ENCODE measurements at places on chromosomes 6 and 20. TPM values are rescaled to one million over a fixed set of nuclear protein-coding genes. Genes with fewer than 3 reads are reported as not detected.
A peak's percentile ranks its signal among the peaks of the same experiment; 100 is the strongest.

Gene SLC26A8
- total RNA-seq, result 0.58 TPM

Gene CLPSL1
- not detected for total RNA-seq

Gene CTCFL
- not detected for total RNA-seq

Gene RAET1L
- not detected for total RNA-seq

- DNase-seq, result peak; percentile 98
- H3K4me1 ChIP-seq, result peaks cover 45% of the 10 kb centered on the region
- peak overlapping the region; percentile 82 for H3K27ac ChIP-seq
- H3K27me3 ChIP-seq, result no peaks in the 10 kb centered on the region
- H3K4me3 ChIP-seq, result peak overlapping the region; percentile 57
These were observed 19.5 kb downstream of the ZNF311 start for GRCh38 chr6:28985462-28986164.

DNA sequence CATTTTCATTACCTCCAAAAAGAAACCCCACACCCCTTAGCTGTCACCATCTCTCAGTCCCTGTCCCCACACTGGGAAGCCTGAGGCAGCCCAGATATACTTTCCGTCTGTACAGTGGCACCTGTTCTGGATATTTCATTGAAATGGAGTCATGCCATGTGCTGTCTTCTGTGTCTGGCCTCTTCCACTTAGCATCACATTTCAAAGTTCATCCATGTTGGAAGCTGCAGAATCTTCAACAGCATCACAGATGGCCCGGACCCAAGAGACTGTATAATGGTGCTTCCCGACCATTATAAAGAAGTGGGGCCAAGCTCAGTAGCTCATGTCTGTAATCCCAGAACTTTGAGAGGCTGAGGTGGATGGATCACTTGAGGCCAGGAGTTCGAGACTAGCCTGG, 58.4 kb downstream of the DLGAP4 start:
- H3K4me1 ChIP-seq, result no peaks in the 10 kb centered on the region
- DNase-seq, result no peak
- H3K27me3 ChIP-seq, result peaks cover 10% of the 10 kb centered on the region
- no peak overlapping the region for H3K4me3 ChIP-seq
- H3K36me3 ChIP-seq, result no peaks in the 10 kb centered on the region

DNA sequence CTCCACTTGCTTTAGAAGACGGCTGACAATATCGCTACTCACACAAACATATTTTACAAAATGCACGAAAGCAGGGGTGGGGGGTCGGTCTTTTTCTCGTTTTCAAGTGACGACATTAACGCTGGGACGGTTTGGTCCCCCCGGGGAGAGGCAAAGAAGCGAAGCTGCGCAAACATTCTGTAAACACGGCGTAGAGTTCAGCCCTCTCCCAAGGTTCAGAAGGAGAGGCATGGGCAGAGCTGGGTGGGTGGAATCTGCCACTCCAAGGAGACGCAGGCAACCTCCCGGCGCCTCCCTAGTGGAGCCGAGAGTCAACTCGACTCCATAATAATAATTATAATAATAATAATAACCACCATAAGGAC, 2.4 kb downstream of the NKX2-2 start:
- H3K4me3 ChIP-seq, result peak overlapping the region; percentile 39
- H3K27ac ChIP-seq, result no peak overlapping the region
- peak; percentile 9 for DNase-seq
- H3K4me1 ChIP-seq, result peaks cover 91% of the 10 kb centered on the region

DNA sequence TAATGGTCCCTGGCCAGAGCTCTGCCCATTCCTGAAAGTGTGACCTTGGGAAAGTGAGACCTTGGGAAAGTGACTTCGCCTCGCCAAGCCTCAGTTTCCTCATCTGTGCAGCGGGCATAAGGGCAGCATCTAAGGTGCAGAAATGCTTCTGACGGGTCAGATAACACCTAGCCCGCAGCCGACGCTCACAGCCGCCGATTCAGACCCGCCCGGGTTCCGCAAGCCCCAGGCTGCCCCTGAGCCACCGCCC, 486 bp downstream of the FKBP1A start:
- H3K27me3 ChIP-seq, result no peaks in the 10 kb centered on the region
- peak overlapping the region; percentile 89 for H3K27ac ChIP-seq
- H3K4me3 ChIP-seq, result peak overlapping the region; percentile 89
- H3K36me3 ChIP-seq, result peaks cover under 1% of the 10 kb centered on the region
- peaks cover 58% of the 10 kb centered on the region for H3K4me1 ChIP-seq

DNA sequence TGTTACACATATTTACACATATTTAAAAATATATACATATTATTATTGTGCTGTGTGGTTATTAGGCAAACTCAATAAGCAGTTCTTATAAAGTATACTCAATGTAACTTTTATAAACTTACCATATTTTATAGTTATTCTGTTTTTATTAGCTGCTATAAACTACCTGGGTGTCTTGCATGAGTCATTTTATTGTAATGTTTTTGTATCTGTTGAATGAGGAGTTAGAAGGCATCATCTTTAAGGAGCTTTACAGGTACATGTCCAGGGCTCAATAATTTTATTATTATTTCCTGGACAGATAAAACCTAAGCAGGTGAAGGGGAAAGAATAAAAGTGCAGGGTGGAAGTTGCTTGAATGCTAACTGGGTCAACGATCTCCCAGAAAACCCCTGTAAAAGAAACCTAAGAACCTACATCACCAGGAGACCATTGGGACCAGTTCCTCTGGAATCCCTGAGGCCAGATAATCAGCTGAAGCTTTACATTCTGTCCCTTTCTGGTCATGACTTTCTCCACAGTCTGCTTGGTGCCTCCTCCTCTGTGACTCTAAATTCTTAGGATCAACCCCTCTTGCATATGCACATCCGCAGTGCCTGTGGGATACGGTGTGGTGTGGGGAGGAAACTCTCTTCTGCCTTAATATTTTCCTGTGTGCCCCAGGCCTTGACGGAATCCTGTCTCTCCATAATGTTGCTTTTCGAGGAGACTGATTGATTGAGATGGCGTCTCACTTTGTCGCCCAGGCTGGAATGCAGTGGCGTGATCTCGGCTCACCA, 38.0 kb downstream of the TRIM38 start:
- DNase-seq, result no peak
- no peaks in the 10 kb centered on the region for H3K4me1 ChIP-seq
- no peak overlapping the region for H3K4me3 ChIP-seq

- no peak for DNase-seq
- H3K36me3 ChIP-seq, result no peaks in the 10 kb centered on the region
- no peak overlapping the region for H3K27ac ChIP-seq
- H3K4me3 ChIP-seq, result no peak overlapping the region
- no peaks in the 10 kb centered on the region for H3K4me1 ChIP-seq
These were observed 55.3 kb upstream of the ADTRP start for GRCh38 chr6:11833626-11834592.

DNA sequence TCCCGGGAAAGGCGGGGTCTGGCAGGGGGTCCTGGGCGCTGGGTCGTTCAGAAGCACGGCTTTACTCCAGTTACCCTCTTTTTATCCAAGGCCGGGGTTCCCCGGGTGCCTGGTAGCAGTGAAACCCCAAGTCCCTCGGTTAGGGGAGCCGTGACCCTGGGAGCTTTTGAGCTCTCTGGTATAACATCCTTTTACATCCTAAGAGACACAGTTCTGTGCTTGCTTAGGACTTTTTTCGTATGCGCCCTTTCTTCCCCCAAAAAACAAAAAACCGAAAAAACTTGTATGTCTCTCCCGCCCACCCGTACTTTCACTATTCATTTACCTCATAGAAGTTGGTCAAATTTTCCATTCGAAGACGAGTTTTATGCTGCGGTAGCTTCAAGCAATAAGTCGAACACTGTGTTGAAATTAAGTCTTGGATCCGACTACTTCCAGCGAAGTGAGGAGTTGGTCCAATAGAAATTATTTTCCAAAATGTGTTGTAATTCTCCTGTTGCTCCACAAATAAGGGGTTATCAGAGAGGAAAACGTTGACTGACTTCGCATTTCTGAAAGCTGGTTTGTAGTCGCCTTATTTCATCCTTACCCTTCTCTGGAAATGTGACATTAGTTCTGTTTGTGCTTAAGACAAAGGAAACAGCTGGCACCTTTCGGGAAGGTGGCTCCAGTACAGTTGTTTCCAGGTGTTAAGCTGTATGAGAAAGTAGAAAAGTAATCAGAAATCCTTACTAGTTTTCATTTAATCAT, 816 bp upstream of the MAN1A1 start:
- H3K4me3 ChIP-seq, result peak overlapping the region; percentile 95
- no peaks in the 10 kb centered on the region for H3K27me3 ChIP-seq
- no peaks in the 10 kb centered on the region for H3K36me3 ChIP-seq
- DNase-seq, result no peak
- peak overlapping the region; percentile 97 for H3K27ac ChIP-seq

DNA sequence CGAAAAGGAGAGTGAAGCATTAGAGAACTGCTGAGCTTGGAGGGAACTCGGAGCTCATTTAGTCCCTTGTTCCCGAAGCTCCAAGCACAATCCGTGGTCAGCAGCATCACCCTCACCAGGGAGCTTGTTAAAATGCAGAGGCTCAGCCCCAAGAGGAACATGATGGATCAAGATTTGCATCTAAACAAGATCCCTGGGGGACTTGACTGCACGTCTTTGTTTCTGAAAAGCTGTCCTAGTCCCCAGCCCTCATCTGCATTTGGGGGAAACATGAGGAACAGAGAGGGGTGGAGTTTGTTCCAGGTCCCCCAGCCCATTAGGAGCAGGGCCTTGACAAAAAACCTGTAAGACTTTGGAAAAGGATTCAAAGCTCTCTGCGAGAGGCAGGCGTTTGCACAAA, 4.1 kb upstream of the LBP start:
- DNase-seq, result no peak
- H3K36me3 ChIP-seq, result no peaks in the 10 kb centered on the region
- no peaks in the 10 kb centered on the region for H3K4me1 ChIP-seq

- H3K27ac ChIP-seq, result no peak overlapping the region
- H3K27me3 ChIP-seq, result peaks cover 42% of the 10 kb centered on the region
- no peaks in the 10 kb centered on the region for H3K36me3 ChIP-seq
- DNase-seq, result no peak
- H3K4me3 ChIP-seq, result peak overlapping the region; percentile 78
These were observed 4.4 kb downstream of the TFAP2A start for GRCh38 chr6:10410207-10411050.

DNA sequence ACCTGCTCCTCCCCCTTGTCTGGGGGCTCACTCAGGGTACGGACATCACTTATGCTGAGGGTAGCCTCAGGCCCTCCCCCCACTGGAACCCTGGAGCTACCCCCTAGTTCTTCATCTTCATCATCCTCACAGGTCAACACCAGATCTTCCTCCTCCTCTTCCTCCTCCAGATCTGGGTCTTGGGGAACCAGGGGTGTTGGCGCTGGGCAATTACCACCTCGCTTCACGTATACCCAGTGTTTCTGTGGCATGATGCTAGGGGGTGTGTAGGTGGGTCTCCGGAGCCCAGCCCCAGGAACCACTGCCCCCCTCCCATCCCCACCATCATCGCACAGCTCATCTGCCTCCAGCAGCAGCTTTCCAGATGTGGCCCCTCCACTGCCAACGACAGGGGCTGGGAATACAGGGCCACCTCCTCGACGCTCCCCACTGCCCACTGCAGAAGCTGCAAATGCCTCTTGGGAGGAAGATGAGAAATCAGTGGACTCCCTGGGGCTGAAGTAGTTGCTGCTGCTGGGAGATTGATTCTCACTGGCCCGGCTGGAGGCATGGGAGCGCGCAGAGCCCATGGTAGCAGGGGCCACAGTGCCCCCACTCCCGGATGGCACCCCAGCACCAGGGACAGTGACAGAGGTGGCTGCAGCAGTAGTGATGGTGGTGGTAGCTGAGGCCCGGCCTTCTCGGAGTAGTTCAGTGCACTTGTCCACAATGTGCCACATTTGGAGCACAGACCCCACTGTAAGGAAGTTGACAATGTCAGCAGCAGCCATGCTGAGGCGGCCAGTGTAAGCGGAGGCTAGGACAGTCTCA, 1.5 kb downstream of the ZBTB22 start:
- H3K4me3 ChIP-seq, result no peak overlapping the region
- H3K27me3 ChIP-seq, result no peaks in the 10 kb centered on the region
- H3K36me3 ChIP-seq, result peaks cover 44% of the 10 kb centered on the region
- no peak overlapping the region for H3K27ac ChIP-seq
- no peak for DNase-seq

DNA sequence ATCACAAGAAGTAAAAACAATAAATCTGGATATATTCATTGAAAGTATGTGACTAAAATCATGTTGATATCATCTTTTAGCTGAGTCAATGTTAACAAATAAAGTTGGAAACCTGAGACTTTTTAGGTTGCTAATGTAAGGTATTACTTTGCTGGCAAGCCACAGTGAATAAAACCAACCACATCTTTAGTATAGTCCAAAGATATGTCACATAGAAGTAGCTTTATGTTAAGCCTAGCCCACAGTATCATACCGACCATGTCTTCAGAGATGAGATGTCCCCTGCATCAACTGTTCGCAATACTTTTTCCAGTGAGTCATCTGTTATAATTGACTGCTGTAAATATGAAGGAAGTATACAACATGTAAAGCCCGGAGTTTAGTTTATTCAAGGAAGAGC, 107.6 kb upstream of the MCHR2 start:
- H3K27me3 ChIP-seq, result no peaks in the 10 kb centered on the region
- no peak for DNase-seq
- no peak overlapping the region for H3K4me3 ChIP-seq
- H3K36me3 ChIP-seq, result no peaks in the 10 kb centered on the region
- H3K27ac ChIP-seq, result no peak overlapping the region

GRCh38 chr6:152636021-152636608, 1.0 kb downstream of the SYNE1 start:
- peak overlapping the region; percentile 80 for H3K27ac ChIP-seq
- H3K36me3 ChIP-seq, result no peaks in the 10 kb centered on the region
- peaks cover 8% of the 10 kb centered on the region for H3K27me3 ChIP-seq
- H3K4me3 ChIP-seq, result peak overlapping the region; percentile 77
- peaks cover 8% of the 10 kb centered on the region for H3K4me1 ChIP-seq

- H3K27me3 ChIP-seq, result no peaks in the 10 kb centered on the region
- H3K36me3 ChIP-seq, result no peaks in the 10 kb centered on the region
- no peak overlapping the region for H3K4me3 ChIP-seq
These were observed 126.5 kb upstream of the CITED2 start for GRCh38 chr6:139500977-139501376.

- H3K4me1 ChIP-seq, result peaks cover 43% of the 10 kb centered on the region
- H3K27me3 ChIP-seq, result no peaks in the 10 kb centered on the region
- H3K27ac ChIP-seq, result no peak overlapping the region
- H3K4me3 ChIP-seq, result no peak overlapping the region
These were observed 211.2 kb upstream of the MARCKS start for GRCh38 chr6:113645986-113646385.

GRCh38 chr6:33277663-33278391, 904 bp downstream of the B3GALT4 start:
- peaks cover 81% of the 10 kb centered on the region for H3K36me3 ChIP-seq
- peak overlapping the region; percentile 79 for H3K4me3 ChIP-seq
- peaks cover 69% of the 10 kb centered on the region for H3K4me1 ChIP-seq
- peak overlapping the region; percentile 96 for H3K27ac ChIP-seq
- no peaks in the 10 kb centered on the region for H3K27me3 ChIP-seq

GRCh38 chr6:159689001-159689400, 4.0 kb downstream of the SOD2 start:
- H3K27ac ChIP-seq, result peak overlapping the region; percentile 98
- H3K27me3 ChIP-seq, result no peaks in the 10 kb centered on the region
- no peak for DNase-seq
- H3K4me3 ChIP-seq, result peak overlapping the region; percentile 98
- peaks cover 60% of the 10 kb centered on the region for H3K36me3 ChIP-seq

- H3K27me3 ChIP-seq, result no peaks in the 10 kb centered on the region
- H3K27ac ChIP-seq, result no peak overlapping the region
- H3K4me3 ChIP-seq, result no peak overlapping the region
These were observed 27.0 kb upstream of the AGPAT4 start for GRCh38 chr6:161300823-161301222.

- no peaks in the 10 kb centered on the region for H3K27me3 ChIP-seq
- no peak overlapping the region for H3K4me3 ChIP-seq
- H3K4me1 ChIP-seq, result peaks cover 12% of the 10 kb centered on the region
- no peaks in the 10 kb centered on the region for H3K36me3 ChIP-seq
These were observed 39.4 kb downstream of the MAP7 start for GRCh38 chr6:136510782-136511181.

GRCh38 chr6:145865175-145865574, 50.6 kb upstream of the FBXO30 start:
- H3K27ac ChIP-seq, result no peak overlapping the region
- no peak for DNase-seq
- no peaks in the 10 kb centered on the region for H3K4me1 ChIP-seq
- no peaks in the 10 kb centered on the region for H3K27me3 ChIP-seq
- H3K36me3 ChIP-seq, result no peaks in the 10 kb centered on the region
